ENCODE measurements at places on chromosomes 3 and 15.

- DNase-seq, result no peak
These were observed 40.5 kb upstream of the XIRP1 start for GRCh38 chr3:39232859-39233258.

- DNase-seq, result no peak
These were observed 6.9 kb upstream of the CLPX start for GRCh38 chr15:65192016-65192415.

GRCh38 chr3:9279966-9280365 lies 30.5 kb upstream of the SRGAP3 start:
- DNase-seq, result no peak

DNA sequence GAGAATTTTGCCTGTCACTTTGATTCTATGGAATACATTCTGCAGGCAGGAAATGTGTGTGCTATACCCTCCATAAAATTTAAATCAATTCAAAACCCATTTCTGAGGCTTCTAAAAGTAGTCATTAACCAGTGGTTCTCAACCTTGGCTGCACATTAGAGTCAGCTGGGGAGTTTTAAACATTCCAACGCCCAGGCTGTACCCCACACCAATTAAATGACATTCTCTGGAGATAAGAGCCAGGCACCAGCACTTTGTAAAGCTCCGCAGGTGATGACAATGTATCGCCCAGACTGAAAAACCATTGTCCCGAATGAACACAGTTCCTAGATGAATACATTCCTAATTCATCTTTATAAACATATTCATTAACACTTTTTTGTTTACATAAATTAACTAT lies 110.6 kb upstream of the MB21D2 start:
- no peak for DNase-seq

DNA sequence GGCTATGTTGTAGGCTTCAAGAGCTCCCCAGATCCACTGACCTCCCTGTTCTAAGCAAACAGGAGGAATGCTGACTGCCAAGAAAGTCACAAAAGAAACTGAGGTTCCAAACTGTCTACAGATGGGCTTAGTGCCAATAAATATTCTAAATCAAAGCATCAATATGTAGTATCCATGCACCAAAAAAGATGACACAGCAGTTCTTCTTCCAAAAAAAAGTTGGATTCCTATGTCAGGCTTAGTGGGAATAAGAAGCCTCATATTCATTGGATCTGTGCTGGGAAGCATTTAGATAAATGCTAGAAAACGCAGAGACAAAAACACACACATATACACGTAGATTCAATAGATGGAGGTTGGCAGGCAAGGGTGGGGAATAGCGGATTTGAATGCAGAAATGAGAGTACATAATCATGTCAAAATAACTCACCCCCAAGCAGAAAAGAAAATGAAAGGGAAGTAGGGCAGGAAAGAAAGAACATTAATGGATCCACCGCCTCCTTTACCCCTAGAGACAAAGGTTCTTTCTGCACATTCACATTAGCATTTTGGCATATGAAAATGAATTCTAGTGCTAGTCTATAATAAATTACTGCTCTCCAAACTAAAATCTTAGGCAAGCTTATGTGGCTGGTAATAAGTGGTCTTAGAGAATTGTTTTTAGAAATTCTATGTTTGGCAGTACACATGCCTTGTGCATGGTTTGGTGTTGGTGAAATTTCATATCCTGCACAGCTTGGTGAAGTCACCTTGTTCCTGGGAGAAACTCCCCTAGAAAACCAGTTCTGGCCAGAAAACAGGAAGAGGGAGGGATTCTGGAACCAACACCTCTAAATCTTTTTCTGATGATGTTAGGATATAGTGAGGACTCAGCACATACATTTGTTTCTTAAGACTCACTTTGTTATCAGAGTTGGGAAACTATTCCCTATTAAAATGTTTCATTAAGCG lies 283.4 kb downstream of the LSAMP start:
- DNase-seq, result no peak

- no peak for DNase-seq
These were observed 106.2 kb downstream of the TMCO5A start for GRCh38 chr15:38040615-38041014.

GRCh38 chr3:193229851-193230420 lies 11.1 kb upstream of the PLAAT1 start:
- no peak for DNase-seq

DNA sequence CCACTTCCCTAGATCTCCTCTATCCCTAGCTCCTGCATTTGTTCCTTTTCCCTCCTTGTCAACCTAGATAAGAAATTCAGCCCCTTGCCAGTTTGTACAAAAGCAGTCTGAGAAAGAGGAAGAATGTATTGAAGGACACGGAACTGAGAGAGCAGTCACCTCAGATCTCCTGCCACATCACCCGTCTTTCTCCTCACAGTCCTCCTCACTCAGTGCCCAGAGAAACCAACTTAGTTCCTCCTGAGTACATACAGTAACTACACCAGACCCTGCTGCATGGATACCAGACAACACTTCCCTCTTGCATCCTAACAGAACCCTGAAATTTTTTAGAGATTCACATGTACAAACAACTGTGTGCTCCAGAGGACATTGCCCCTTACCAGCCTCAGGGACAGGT lies 563.6 kb upstream of the ADAMTS9 start:
- no peak for DNase-seq

DNA sequence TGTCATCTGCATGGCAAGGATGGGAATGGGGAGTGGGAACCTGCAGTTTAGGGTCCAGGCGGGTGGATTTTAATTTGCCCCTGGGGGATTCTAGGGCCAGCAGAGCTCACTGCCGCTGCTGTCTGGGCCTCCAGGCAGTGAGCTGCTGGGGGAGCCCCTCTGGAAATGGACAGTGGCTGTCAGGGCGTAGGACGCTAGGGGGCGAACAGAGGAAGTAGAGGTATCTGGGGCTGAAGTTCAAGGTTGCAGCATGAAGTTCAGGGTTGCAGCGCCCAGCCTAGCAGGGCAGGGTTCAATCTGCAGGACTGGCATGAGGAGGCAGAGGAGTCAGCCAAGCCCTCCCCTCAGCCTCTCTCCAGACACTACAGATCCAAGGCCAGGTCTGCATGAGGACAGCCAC lies 49.5 kb downstream of the APBA2 start:
- no peak for DNase-seq

DNA sequence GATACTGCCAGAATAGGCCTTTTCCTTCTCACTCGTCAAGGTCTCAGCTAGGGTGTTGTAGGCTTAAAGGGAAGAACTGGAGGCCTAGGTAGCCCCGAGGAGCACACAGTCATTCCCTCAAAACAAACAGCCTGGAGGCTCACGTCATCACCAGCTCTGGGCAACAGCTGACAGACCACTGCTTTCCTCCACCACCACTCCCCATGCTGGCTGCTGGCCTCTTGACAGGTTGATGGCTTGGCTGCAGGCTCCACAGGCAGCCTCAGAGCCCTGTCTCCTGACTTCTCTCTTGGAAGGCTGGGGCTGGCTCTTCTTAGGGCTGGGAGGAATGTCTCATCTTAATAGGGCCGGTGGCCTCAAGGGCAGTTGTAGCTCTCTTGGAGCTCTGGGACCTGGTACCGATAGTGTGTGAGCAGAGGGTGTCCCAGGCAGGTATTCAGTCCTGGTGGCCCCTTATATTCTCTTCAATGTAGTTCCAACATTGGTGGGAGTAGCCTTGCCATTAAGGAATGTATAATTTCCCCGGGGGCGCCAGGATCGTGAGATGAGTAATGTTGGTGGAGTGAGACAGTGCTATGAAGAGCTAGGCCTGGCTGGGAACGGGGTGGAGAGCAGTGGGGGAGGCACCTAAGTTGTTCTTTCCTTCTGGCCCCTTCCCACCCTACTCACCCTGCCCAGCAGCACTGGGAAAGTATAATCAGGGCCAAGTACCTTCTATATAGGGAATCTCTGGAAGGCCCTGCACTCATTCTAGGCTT lies 6.1 kb upstream of the AP2M1 start:
- no peak for DNase-seq

- no peak for DNase-seq
These were observed 290.8 kb downstream of the EPHB1 start for GRCh38 chr3:135085652-135086436.

DNA sequence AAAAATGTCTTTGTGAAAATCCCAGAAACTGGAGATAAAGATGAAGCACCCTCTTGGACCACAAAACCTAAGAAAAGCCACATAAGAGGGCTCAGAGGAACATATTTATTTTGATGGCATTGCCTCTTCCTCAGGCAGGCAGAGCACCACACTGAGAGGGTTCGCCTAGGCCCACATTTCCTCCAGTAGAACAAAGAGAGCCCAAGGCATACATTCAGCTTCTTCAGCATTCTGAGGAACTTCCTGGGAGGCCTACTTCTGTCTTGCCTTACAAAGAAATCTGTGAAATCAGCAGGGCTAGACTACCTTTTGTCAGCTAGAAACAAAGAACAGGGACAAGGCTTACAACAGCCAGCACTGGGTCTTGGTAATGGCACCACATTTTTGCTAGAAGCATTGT lies 1325.3 kb downstream of the SI start:
- no peak for DNase-seq

- no peak for DNase-seq
These were observed 9.2 kb downstream of the NFKBIZ start for GRCh38 chr3:101858464-101859030.

GRCh38 chr3:151919030-151919328 lies 45.5 kb downstream of the SUCNR1 start:
- DNase-seq, result no peak

- DNase-seq, result no peak
These were observed 16.2 kb downstream of the DPH6 start for GRCh38 chr15:35529784-35530183.

GRCh38 chr15:51888593-51889195 lies 59.2 kb downstream of the TMOD3 start:
- DNase-seq, result no peak

DNA sequence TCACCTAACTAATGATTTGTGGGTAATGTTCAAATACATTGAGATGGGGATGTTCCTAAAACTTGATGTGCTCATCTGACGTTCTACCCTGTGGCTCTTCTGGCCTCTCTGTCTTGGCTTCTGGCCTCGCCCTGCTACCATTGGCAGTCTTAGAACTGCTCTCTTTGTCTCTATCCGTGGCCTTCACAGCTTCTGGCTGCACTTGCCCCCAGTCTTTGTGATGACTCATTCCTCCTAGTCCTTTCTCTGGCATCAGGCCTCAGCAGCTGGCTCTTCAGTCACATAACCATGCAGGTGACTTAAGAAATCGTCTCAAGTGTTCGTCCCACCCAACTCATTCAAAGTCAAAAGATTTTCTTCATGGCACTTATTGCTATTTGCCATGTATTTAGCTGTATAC lies 188.1 kb downstream of the BBX start:
- no peak for DNase-seq

- DNase-seq, result no peak
These were observed 58.9 kb downstream of the LMCD1 start for GRCh38 chr3:8560366-8561007.

DNA sequence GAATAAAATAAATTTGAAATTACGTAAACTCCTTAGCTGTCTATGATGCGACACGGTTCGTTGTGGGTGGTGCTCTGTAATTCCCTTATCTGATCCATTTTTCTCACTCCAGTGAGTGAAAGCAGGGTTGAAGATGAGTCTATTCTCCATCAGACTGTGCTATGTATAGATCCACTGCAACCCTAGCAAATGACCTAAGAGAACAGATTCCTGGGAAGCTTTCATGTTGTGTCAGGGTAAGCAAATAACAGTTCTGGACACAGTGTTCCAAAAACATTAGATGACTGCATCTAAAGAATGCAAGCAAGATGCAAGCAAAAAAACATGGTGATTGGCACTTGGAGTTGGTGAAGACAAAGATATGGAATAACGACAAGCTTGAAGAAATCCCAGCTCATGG lies 239.3 kb downstream of the SLC9A9 start:
- no peak for DNase-seq

GRCh38 chr3:170585937-170586310 lies at the start of gene SLC7A14:
TSS of gene SLC7A14 (minus strand) at chr3:170586075. CDS start at chr3:170526936, 59,139 bp downstream.
- DNase-seq, result no peak

- DNase-seq, result no peak
These were observed at the start of gene ITGB5 for GRCh38 chr3:124887177-124887931. TSS of gene ITGB5 (minus strand) at chr3:124887365. CDS start at chr3:124887000, 365 bp downstream.

DNA sequence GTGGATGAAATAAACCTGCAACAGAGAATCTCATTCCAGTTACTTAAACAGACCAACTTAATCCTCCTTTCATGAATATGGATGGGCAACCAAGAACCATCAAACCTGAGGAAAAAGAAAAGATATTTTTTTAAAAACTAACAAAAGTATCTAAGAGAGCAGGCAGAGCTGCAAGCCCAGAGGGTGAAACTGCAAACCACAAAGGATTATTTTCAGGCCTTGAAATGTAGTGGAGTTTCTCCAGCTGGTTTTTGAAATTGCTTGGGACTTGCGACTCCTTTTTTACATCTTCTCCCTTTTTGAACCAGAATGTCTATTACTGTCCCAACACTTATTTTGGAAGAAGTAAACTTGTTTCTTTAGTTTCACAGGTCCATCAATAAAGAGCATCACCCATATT lies 87.4 kb downstream of the STAG1 start:
- DNase-seq, result no peak

GRCh38 chr3:152271501-152272236 lies 2.9 kb downstream of the MBNL1 start:
- DNase-seq, result no peak

GRCh38 chr3:183845608-183846288 lies 20.4 kb upstream of the MAP6D1 start:
- no peak for DNase-seq

- DNase-seq, result no peak
These were observed 1.1 kb upstream of the LPP start for GRCh38 chr3:188152660-188153436.

DNA sequence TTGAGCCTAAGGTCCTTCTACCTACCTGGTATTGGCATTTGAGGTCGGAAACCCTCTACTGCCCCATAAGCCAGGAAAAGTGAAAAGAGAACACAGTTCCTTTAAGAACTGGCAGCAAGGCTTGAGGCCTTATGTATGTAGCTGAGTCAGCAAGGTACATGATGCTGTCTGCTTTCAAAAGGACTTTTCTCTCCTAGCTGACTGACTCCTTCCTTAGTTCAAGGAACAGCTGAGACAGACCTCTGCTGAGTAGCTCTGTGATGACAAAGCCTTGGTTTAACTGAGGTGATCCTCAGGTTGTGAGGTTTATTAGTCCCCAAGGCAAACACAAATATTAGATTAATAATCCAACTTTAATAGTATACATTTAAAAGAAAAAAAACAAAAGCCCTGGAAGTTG lies 45.8 kb downstream of the ADPGK start:
- DNase-seq, result no peak

DNA sequence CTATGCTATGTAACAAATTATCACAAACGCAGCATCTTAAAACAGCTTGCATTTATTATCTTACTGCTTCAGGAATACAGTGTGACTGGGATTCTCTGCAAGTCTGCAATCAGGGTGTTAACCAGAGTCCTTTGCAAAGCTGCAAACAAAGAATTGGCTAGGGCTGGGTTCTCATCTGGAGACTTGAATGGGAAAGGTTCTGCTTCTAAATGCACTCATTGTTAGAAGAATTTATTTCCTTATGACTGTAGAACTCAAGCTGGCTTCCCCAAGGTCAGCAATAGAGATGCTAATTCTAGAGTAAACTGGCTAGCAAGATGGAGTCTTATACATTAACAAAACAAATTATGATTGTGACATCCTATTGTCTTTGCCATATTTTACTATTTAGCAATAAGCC lies 673.7 kb downstream of the DIPK2A start:
- no peak for DNase-seq

GRCh38 chr3:64316971-64317370 lies 91.7 kb upstream of the PRICKLE2 start:
- no peak for DNase-seq

GRCh38 chr3:16203031-16203430 lies 28.6 kb downstream of the GALNT15 start:
- DNase-seq, result no peak

Data from GM12878 (cell line).